Smooth muscle cell of bladder (primary cell): ENCODE measurements at places on chromosomes 7 and 10. TPM values are rescaled to one million over a fixed set of nuclear protein-coding genes. Genes with fewer than 3 reads are reported as not detected.

UTF1 gene
- total RNA-seq = not detected in 2 replicates

CPED1 gene
- total RNA-seq = 38.9 and 40.5 TPM in 2 replicates

ADRA2A gene
- total RNA-seq = under 0.01 and 0.18 TPM in 2 replicates

SFTPA1 gene
- total RNA-seq = not detected in 2 replicates

SLC26A4 gene
- 0.28 and 0.65 TPM in 2 replicates for total RNA-seq

CPA2 gene
- not detected in 2 replicates for total RNA-seq

SPDYE9 gene
- not detected in 2 replicates for total RNA-seq

CALHM2 gene
- 15.5 and 21.0 TPM in 2 replicates for total RNA-seq

MAD1L1 gene
- 55.9 and 76.3 TPM in 2 replicates for total RNA-seq

GSTO2 gene
- 2.0 and 3.3 TPM in 2 replicates for total RNA-seq

GJD4 gene
- not detected in 2 replicates for total RNA-seq

COL1A2 gene
- 4,803 and 7,669 TPM in 2 replicates for total RNA-seq

VIPR2 gene
- 0.85 and 0.92 TPM in 2 replicates for total RNA-seq

PIP4K2A gene
- 40.8 and 90.1 TPM in 2 replicates for total RNA-seq

AMZ1 gene
- total RNA-seq = 0.28 TPM in 2 replicates

DOCK1 gene
- 84.2 and 98.5 TPM in 2 replicates for total RNA-seq

ADAM12 gene
- 23.6 and 85.8 TPM in 2 replicates for total RNA-seq

POU6F2 gene
- total RNA-seq = not detected in 2 replicates

GCK gene
- total RNA-seq = 1.0 and 1.4 TPM in 2 replicates

CPSF4 gene
- total RNA-seq = 21.6 and 28.1 TPM in 2 replicates

PPP1R3A gene
- 0.14 TPM in 1 of 2 replicates, not detected in the other for total RNA-seq

LIPJ gene
- under 0.01 TPM in 2 replicates for total RNA-seq

TMEM229A gene
- total RNA-seq = not detected in 2 replicates

ATP6V0A4 gene
- 0.09 and 0.14 TPM in 2 replicates for total RNA-seq

ZNF804B gene
- total RNA-seq = not detected in 2 replicates

GPR85 gene
- total RNA-seq = 3.1 and 3.3 TPM in 2 replicates

RPA3 gene
- total RNA-seq = 16.4 and 21.9 TPM in 2 replicates

HSPA12A gene
- total RNA-seq = 11.7 and 12.1 TPM in 2 replicates

OR2A2 gene
- not detected in 2 replicates for total RNA-seq

NXPH1 gene
- total RNA-seq = not detected in 2 replicates

SAP25 gene
- total RNA-seq = not detected in 2 replicates

CYP3A7 gene
- 0.14 and 0.46 TPM in 2 replicates for total RNA-seq

FAM25G gene
- total RNA-seq = not detected in 2 replicates

NME8 gene
- not detected in 2 replicates for total RNA-seq

ZNF503 gene
- 4.7 and 6.8 TPM in 2 replicates for total RNA-seq

TDRD1 gene
- total RNA-seq = under 0.01 and 0.83 TPM in 2 replicates

NAT16 gene
- not detected in 2 replicates for total RNA-seq

KIAA1549 gene
- total RNA-seq = 1.4 and 1.5 TPM in 2 replicates

ZNF282 gene
- total RNA-seq = 14.6 and 15.1 TPM in 2 replicates

FFAR4 gene
- total RNA-seq = not detected in 2 replicates

SPDYE16 gene
- total RNA-seq = 0.14 TPM in 1 of 2 replicates, not detected in the other

DDC gene
- not detected in 2 replicates for total RNA-seq

GNAT3 gene
- total RNA-seq = not detected in 2 replicates

PHKG1 gene
- total RNA-seq = 0.43 and 0.55 TPM in 2 replicates

GOLGA7B gene
- total RNA-seq = under 0.01 TPM in 1 of 2 replicates, not detected in the other

DYNC1I1 gene
- 0.28 and 0.83 TPM in 2 replicates for total RNA-seq

ANKRD1 gene
- 0.14 and 0.18 TPM in 2 replicates for total RNA-seq
